ENCODE measurements at places on chromosomes 12 and 14.

DNA sequence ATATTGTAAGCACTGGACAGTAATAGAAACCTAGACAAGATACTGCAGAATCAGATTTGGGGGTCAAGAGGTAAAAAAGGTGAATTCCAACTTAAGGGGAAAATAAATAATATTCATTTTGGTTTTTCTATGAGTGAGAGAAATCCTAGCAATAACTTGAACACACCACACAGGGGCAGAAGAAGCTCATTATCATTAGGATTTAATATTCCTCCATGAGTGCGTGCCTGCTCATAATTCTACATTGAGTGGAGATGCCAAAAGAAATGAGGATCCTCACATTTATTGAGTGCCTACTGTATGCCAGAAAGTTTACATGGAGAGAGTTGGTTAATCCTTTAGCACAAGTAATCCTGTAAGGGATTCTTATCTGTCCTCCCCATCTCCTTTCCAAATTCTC is 40.5 kb upstream of the C14orf132 start:
- no peak for DNase-seq

- DNase-seq, result no peak
These were observed 69.7 kb downstream of the CIT start for GRCh38 chr12:119807380-119807779.

DNA sequence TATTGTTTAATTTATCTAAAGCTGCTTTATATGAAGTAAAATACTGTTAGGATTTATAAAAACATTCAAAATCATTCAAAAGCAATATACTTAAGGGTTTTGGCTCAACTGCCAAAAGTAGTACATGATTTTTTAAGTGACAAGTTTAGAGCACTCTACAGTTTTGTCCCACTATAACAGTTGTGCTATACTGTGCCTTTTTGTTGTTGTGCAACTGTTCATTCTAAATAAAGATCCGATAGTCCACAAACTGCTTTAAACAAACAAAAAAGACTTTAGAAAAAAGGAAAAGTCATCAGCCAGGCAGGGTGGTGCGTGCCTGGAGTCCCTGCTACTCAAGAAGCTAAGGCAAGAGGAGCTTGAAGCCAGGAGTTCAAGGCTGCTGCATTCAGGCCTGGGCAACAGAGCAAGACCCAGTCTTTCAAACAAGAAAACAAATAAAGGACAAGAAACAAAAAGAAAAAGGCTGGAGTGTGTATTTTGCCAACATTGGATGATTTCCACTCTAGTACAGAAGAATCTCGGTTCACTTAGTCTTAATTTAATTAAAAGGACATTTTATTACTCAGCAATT is 7.3 kb downstream of the C2CD5 start:
- no peak for DNase-seq

DNA sequence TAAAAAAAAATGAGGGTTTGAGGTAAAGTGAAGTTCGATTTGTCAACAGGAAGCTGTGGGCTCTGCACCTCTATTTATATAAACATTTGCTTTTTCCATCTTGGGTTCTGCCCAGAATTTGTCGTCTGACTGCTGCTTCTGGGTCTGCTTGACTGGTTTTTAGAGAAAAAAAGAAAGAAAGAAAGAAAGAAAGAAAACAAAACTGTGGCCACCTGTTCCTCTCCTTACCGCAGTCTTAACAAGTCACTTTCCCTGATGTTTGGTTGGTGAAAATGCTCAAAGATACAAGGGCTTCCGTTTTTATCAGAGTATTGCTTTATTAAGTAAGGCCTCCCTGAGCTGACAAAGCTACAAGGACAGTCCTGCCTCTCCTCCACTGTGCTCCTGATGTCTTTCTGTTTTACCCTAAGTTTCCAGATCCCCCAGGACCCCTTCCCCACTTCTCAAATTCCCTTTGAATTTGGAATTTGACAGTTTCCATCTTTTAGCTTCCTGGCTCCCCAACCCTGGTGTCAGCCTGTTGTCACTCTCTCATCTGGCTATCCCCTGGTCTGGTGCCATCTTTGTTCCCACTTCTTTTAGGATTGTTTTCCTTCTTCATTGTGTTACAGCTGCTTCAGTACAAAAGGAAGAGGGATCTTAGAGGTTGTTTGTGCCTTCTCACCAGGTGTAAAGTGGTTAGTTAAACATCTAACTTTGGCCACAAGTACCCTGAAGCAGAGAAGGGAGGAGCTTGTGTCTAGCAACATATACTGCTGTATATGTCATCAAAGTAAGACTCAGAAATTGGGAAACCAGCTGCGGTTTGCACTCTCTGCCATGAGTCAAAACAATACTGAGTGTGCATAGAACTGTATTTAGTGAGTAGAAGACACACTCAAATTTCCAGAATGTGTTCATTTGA is 18.0 kb downstream of the MFAP5 start:
- no peak for DNase-seq

GRCh38 chr12:3107954-3108353 is 30.8 kb downstream of the TSPAN9 start:
- no peak for DNase-seq

GRCh38 chr14:68254669-68255527 is 435.3 kb downstream of the RAD51B start:
- no peak for DNase-seq

- DNase-seq, result no peak
These were observed 186.9 kb upstream of the BTG1 start for GRCh38 chr12:92332552-92332951.

DNA sequence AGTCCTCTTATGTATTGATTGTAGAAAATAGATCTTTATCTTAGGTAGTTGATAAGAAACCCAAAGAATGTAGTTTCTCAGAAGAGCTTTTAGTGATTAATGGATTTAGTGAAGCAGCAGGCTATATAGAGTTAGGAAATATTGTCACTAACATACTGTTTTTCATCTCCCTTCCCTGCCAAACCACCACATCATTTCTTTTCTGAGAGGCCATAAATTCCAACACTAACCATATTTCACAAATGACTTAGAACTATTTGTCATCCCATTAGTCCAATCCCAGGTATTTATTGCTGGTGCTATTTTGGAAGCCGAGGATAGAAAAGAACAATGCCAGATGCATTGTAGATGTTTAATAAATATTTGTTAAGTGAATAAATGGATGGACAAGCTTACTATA is 185.7 kb downstream of the KICS2 start:
- no peak for DNase-seq

- DNase-seq, result peak; percentile 56
These were observed 62.5 kb downstream of the CCDC88C start for GRCh38 chr14:91354979-91355685.

- DNase-seq, result no peak
These were observed 68.9 kb upstream of the SAV1 start for GRCh38 chr14:50736932-50737419.

DNA sequence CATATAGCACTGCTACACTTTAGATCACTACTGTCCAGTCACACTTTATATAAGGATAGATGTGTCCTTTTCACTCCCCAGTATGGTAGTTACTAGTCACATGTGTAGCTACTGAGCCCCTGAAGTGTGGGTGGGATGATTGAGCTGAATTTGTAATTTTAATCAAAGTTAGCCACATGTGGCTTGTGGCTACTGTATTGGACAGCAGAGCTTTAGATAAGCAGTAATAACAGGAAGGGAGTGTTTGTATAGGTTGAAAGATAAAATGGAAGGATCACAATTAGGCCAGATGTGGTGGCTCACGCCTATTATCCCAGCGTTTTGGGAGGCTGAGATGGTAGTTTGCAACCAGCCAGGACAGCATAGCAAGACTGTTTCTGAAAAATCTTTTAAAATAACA is 23.5 kb downstream of the NAA30 start:
- no peak for DNase-seq

- no peak for DNase-seq
These were observed 511.4 kb downstream of the PCNX1 start for GRCh38 chr14:71418532-71419245.

DNA sequence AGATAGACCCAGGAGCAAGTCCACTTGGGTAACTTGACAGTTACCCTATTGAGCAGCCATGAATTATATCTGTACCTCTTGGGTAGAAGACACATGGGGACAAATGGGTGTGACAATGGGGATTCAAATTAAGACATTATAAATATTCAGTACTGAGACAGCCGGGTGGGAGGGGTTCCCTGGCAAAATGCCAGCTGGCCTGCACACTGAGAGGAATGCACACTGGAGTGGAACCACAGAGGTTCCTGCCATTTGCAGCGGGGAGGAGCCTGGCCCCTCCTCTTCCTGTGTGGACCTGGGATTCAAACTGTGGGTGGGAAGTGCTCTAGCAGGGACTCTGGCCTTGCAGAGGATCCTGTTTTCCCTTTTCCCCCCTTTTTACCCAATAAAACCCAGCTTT is 118.7 kb upstream of the CDKN3 start:
- no peak for DNase-seq

DNA sequence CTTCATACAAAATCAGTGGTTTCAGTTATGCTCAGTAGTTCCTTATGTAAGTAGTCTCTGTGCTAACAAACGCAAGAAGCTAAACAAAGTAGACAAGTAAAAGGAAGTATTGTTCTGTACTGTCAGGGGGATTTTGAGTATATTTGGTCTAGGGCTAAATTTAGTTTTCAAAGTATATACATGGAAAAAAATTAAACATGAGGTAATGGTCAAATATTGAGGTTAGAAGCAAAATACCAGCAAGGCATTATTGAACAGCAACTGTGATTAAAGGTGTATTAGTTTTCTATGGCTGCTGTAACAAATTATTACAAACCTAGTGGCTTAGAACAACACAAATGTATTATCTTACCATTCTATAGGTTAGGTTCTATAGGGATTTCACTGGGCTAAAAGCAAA is 18.8 kb downstream of the GNG2 start:
- no peak for DNase-seq

- DNase-seq, result no peak
These were observed 186.1 kb downstream of the FOXG1 start for GRCh38 chr14:28952666-28953065.

DNA sequence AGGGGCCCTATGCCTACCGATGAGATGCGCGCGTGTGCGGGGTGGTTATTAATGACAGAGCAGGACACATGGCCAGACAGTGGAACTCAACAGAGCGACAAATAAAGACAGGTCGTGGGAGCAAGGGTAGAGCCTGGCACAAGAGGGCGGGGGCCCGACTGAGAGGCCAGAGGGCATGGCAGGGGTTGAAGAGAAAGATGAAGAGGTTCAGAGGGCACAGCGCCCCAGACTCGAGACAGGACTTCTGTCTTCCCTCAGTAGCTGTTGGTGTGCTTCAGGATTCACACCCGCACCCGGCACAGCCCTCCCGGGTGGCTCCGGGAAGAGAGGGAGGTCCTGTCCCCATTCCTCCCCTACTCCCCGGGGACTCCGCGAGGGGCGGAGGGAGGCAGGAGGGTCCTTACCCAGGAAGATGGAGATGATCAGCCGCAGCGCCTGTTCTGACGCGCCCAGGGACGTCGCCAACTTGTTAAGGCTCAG is 366 bp downstream of the LPCAT3 start:
- DNase-seq, result peak; percentile 32

GRCh38 chr12:10331642-10332239 is 24.1 kb downstream of the KLRD1 start:
- no peak for DNase-seq

GRCh38 chr12:49583366-49584094 is 15.6 kb upstream of the MCRS1 start:
- no peak for DNase-seq

DNA sequence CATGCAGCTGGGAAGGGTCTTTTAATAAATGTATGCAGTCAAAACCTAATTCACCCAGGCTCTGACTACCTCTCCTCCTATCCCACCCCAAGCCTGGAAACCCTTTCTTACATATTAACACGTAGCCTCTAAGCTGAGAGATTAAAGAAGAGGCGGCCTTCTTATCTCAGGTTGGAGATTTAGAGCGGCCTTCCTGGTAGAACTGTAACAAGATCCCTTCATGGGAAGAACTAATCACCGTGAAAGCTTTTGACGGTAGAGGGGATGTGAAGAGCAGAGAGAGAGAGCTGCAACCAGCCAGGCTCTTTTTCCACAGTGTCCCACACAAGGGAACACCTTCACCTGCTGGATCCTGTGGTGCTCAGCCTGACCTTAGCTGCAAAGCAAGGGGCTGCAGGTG is 367.4 kb downstream of the MED13L start:
- no peak for DNase-seq

GRCh38 chr12:125140279-125141209 is 75.3 kb downstream of the AACS start:
- DNase-seq, result peak; percentile 70

GRCh38 chr14:92892589-92892988 is 30.4 kb upstream of the CHGA start:
- no peak for DNase-seq

DNA sequence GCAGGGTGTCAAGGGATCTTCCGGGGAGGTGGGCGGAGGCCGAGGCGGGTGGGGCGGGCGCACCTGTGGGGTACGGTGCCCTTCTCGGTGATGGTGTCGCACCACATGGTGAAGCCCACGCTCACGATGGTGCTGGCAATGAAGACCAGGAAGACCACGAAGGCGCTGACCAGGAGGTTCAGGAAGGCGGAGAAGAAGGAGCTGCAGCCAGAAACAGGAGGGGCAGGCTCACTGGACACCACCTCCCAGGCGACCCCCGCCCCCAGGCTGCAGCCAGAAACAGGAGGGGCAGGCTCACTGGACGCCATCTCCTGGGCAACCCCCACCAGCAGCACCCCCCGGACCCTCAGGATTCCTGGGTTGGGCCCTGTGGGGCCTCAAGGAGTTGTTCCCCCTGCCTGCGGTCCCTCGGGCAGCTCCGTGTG is 7.6 kb downstream of the TMEM179 start:
- DNase-seq, result peak; percentile 17

- DNase-seq, result no peak
These were observed 3.7 kb upstream of the STAC3 start for GRCh38 chr12:57254506-57255280.

DNA sequence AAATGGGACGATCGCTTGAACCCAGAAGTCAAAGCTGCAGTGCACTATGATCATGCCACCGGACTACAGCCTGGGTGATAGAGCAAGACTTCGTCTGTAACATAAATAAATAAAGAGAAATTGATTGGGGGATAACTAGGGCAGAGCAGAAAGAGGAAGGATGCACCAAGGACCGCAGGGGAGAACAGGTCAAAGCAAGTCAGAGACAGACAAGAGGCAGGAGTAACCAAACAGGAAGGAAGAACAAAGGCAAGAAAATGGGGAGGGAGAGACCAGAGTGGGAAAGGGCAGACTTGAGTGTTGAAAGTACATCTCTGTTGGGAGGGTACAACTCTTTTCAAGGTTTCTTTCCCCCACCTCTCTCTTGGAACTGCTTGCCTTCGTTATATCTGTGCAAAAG is 50.8 kb upstream of the ELK3 start:
- no peak for DNase-seq
